ENCODE measurements at places on chromosomes 5 and 9.
A peak's percentile ranks its signal among the peaks of the same experiment; 100 is the strongest.

- DNase-seq: no peak
Measured at GRCh38 chr9:131739133-131739958, 530 bp downstream of the RAPGEF1 start.

DNA sequence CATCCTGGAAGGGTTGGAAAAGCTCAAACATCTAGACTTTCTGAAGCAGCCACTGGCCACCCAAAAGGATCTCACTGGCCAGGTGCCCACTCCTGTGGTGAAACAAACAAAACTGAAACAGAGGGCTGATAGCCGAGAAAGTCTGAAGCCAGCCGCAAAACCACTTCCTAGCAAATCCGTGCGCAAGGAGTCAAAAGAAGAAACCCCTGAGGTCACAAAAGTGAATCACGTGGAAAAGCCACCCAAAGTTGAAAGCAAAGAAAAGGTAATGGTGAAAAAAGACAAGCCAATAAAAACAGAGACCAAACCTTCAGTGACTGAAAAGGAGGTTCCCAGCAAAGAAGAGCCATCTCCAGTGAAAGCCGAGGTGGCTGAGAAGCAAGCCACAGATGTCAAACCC is 87.6 kb downstream of the MAP1B start:
- no peak for DNase-seq

GRCh38 chr5:120512068-120512467 is 48.0 kb downstream of the PRR16 start:
- no peak for DNase-seq

DNA sequence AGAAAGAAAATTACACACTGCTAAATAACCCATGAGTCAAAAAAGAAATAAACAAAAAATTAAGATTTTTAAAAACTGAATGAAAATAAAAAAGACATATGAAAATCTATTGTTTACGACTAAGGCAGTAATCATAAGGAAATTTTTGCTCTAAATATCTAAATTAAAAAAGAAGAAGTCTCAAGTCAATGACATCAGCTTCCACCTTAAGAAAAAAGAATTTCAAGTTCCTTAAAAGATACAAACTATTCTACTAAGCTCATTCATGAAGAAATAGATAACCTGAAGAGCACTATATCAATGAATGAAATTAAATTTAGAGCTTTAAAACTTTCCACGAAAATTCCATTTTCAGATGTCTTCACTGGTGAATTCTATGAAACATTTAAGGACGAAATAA is 15.7 kb upstream of the STARD4 start:
- no peak for DNase-seq

- no peak for DNase-seq
Measured at GRCh38 chr5:122967085-122967484, 69.4 kb downstream of the PPIC start.

DNA sequence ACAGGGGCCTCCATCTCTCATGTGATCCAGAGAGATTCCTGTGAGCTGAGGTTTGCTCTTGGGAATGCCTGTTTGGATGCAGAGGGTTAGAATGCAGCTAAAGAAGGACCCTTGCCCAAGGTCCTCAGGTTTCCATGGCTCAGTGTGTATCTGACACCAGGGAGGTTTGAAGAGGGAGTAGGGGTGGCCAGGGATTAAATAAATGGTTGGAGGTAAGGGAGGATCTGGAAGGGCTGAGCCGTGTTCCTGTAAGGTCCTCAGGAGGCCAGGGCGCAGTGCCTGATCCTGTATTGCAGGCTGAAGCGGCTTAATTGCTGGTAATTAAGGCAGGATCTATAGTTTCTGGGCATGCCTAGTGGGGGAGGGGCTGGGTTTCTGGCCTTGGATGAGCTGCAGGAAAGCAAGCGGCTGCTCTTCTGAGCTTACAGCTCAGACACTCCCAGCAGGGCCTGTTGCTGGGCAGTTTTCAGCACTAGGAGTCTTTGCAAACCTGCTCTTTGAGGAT is 41.5 kb upstream of the MAP1B start:
- no peak for DNase-seq

GRCh38 chr5:117657541-117657940 is 1082.9 kb upstream of the SEMA6A start:
- DNase-seq: no peak

- DNase-seq: peak; percentile 20
Measured at GRCh38 chr5:72244862-72245371, 75.1 kb downstream of the MRPS27 start.

DNA sequence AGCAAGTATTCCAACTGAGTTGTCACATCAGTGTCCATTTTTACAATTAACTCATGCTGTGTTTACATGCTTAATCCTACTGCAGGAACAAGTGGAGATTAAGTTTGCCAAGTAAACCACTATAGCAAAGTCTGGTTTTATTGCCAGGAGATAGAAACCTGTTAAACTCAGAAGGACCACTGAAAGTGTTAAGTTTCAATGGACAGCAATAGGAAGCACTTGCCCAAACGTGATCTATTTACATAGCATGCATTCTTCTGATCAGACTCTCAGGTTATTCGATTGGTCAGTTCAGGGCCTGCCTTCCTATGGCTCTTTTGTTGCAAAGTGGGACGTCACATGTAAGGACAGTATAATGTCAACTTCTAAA is 28.0 kb upstream of the IFNK start:
- DNase-seq: no peak

DNA sequence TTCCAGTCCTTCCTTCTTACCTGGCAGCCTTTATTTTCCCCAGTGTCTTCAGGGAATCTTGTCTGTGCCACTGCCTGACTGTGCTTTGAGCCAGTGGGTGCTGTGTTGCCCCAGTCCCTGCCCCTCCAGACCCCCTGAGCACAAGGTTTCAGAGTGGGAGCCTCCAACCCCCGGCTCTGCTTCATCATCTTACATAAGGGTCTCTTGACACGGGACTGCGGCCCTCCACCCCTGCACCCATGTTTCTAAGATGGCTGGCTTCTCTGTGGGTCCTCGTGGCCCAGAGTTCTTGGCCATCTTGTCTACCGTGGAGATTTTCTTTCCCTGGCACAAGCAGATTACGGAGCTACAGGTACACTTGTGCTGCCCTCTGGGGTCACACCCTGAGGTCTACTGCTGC is 194.1 kb downstream of the CACNA1B start:
- no peak for DNase-seq
